ENCODE measurements at places on chromosomes 16 and 17. TPM values are rescaled to one million over a fixed set of nuclear protein-coding genes. Genes with fewer than 3 reads are reported as not detected.

Gene WFDC1
- 1.6 TPM for polyA plus RNA-seq

Gene NPIPA5
- 16.5 TPM for polyA plus RNA-seq

Gene G6PC1
- polyA plus RNA-seq = not detected

- no peak for DNase-seq
Measured at GRCh38 chr16:9072806-9073341, 18.6 kb upstream of the HAPSTR1 start.

DNA sequence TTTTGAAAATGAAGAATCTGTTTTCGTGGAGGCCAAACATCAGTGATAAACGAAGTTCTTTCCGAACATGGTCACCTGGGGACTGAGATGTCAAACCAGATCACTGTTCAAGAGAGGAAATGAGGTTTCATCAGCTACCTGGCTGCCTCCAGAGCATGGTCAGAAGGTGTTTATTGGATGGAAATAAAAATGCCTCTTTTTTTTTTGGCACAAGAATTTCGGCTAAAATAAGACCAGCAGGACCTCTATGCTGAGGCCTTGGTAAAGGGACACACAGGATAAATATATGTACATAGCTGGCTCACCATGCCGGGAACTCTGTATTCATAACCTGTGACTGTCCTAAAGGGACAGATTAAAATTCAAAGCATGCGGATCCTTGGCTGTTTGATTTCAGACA is 135.3 kb downstream of the UTP18 start:
- no peak for DNase-seq

DNA sequence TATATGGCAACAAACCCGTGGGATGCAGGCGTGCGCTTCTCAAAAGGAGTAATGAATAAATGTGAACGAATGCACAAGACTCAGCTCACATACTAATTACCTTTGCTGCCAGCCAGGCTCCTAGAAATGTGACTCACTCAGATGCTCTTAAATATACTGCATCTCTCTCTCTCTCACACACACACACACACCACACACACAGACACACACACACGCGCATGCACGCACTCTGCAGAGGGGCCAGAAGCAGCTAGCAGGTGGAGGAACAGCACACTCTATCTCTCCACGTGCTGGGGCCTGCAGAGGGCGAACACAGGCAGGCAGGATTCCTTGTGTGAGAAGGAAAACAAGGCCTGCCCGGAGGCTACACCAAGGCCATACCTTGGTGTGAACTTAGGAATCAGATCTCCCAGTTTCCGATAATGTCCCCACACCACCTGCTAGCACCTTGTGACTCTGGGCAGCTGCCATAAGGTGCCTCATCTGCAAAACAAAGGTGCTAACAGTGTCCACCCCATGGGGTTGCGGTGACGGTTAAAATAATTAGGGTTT is 5.3 kb downstream of the GPRC5B start:
- peak; percentile 78 for DNase-seq

DNA sequence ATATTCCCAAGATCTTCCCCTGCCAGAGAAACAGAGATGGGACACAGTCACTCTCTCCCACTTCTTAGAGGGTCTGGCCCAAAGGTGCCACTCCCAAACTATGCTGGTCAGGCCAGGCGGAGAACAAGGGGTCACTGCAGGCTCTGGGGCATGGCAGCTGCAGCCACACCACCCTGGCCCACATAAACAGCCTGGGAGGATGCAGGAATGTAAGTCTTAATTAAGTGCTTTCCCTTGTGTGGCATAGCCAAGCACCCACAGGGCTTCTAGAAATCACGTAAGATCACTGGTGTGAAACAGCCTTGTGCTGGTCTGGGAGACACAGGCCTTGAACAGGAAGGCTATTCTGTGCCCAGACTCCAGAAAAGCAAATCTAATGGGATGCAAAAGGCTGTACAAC is 31.5 kb downstream of the ABCC12 start:
- DNase-seq = no peak

DNA sequence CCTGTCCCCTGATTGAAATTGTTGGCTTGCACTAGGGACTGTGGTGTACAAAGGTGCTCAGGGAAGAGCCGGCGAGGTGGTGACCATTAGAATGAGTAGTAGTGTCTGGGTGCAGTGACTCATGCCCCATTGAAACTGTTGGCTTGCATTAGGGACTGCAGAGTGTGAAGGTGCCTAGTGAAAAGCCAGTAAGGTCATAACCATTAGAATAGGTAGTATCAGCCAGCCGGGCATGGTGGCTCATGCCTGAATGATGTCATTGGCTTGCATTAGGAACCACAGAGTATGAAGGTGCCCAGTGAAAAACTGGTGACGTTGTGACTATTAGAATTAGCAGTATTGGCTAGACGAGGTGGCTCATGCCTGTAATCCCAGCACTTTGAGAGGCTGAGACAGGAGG is 78.9 kb downstream of the ABCC6 start:
- DNase-seq = no peak
